Occipital lobe (tissue), 3 donors: ENCODE measurements at places on chromosomes 6 and 20.

- DNase-seq, result no peak
These were observed 91.0 kb upstream of the ESR1 start for GRCh38 chr6:151716526-151716932.

GRCh38 chr6:4017058-4017739 lies 61.7 kb downstream of the FAM217A start:
- DNase-seq, result no peak

DNA sequence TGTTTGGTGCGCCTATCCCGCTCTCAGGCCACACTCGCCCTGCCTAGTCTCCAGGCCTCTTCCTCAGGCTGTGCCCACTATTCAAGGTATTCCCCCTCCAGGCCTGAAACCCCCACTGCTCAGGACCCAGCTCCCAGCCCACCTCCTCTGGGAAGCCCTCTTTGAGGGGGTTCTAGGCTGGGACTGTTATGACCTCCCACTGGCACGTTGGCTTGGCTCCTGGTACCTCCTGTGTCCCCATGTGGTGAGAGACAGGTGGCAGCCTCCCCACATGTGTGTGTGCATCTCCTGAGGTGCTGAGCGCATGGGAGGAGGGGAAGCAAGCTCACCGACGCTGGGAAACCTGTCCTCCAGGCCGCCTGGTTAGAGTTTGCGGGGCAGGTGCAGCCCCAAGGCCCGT lies 82.5 kb downstream of the EDN3 start:
- DNase-seq, result no peak

- DNase-seq, result no peak
These were observed 11.8 kb downstream of the GFRA4 start for GRCh38 chr20:3651204-3651962.

- DNase-seq, result no peak
These were observed 39.8 kb upstream of the ISM1 start for GRCh38 chr20:13180986-13181889.

DNA sequence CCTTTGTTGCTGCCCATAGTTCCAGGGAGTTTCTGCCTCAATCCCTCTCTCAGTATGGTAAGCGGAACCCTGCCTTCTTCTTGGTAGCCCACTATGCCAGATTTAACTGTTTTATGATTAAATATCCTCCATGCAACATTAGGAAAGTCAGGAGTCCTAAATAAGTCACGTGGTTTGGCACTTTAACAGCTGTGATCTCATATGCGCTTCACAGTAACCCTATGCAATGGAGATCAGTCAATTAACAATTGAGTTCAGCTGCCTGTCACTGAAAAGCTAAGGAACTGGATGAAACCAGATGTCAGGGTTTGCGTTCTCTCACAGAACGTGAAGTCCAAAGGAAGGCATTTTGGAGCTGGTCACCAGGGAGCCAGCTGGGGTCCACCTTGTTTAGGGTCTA lies 81.6 kb downstream of the PSMB1 start:
- DNase-seq, result no peak

DNA sequence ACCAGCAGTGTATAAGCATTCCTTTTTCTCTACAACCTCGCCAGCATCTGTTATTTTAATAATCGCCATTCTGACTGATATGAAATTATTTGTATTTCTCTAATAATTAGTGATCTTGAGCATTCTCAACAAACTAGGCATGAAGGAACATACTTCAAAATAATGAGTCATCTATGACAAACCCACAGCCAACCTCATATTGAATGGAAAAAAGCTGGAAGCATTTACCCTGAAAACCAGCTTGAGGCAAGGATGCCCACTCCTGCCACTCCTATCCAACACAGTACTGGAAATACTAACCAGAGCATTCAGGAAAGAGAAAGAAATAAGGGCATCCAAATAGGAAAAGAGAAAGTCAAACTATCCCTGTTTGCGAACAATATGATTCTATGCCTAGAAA lies 390.6 kb upstream of the ID4 start:
- DNase-seq, result no peak

- no peak for DNase-seq
These were observed 2.1 kb upstream of the COL20A1 start for GRCh38 chr20:63290677-63291472.

DNA sequence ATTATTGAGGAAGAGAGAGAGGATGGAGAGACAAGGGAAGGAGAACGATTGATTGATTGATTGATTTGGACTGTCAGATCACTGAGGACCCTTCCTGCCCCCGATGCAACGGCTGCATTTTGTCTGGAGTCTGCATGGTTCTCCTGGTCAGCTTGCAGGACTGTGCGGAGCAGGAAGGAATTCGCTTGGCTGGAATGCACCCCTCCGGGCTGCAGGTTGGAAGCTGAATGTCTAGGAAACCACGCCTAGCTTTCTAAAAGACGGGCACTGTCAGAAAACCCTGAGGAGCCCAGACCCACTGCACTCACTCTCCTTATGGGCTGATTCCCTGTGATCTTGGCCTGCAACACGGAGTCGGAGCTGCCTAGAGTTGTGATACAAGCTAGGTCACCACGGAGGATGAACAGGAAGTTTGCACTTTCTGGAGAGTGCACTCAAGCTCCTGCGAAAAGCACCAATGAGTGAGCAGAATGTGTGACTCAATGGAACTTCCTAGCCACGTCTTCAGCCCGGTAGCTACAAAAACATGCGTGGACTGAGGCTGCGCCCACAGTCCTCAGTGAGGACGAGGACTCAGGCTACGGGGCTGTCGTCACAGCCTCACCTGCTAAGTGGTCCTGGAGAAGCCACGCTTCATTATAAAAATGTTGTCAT lies 14.4 kb downstream of the DACT2 start:
- DNase-seq, result no peak

DNA sequence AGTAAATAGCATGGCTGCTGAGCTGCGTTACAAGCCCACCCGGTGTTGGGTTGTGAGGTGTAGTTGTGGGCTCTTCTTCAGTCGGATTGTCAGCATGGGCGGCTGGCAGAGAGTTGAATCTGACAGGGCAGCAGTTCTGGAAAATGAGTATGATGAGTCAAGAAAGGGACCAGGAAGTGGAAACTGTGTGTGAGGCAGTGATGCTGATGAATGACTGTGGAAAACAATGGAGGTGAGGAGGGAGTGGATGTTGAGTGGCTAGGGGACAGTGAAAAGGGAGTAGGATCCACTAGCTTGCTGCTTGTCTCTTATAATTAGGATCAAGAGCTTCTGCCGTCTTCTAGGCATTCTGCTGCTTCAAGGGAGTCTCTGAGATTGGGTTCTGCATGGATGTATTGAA lies 154.3 kb downstream of the ESR1 start:
- no peak for DNase-seq

- DNase-seq, result no peak
These were observed 18.8 kb upstream of the TAGAP start for GRCh38 chr6:159063549-159063948.

DNA sequence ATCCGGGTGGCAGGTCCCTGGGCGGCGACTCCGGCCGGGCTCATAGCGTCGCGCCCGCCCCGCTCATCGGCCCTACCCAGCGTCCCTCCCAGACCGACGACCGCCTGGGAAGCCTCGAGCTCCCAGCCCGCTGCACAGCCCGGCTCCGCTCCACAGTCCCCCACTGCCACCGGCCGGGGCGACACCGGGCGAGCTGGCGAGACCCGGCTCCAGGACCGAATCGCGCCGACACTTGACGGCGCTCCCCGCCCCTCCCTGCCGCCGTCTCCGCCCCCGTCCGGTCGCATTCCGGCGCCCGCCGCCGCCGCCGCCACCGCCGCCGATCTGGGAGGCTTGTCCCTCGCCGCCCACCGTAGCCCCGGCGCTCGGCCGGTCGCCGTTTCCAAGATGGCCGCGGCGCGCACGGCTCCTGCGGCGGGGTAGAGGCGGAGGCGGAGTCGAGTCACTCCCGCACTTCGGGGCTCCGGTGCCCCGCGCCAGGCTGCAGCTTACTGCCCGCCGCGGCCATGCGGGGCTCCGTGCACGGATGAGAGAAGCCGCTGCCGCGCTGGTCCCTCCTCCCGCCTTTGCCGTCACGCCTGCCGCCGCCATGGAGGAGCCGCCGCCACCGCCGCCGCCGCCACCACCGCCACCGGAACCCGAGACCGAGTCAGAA lies at the start of gene MAP3K4:
TSS of gene MAP3K4 (plus strand) at position 364 of the 655 bp plus-strand sequence. CDS start at position 527, 163 bp downstream.
- DNase-seq, result peak; percentile 83

DNA sequence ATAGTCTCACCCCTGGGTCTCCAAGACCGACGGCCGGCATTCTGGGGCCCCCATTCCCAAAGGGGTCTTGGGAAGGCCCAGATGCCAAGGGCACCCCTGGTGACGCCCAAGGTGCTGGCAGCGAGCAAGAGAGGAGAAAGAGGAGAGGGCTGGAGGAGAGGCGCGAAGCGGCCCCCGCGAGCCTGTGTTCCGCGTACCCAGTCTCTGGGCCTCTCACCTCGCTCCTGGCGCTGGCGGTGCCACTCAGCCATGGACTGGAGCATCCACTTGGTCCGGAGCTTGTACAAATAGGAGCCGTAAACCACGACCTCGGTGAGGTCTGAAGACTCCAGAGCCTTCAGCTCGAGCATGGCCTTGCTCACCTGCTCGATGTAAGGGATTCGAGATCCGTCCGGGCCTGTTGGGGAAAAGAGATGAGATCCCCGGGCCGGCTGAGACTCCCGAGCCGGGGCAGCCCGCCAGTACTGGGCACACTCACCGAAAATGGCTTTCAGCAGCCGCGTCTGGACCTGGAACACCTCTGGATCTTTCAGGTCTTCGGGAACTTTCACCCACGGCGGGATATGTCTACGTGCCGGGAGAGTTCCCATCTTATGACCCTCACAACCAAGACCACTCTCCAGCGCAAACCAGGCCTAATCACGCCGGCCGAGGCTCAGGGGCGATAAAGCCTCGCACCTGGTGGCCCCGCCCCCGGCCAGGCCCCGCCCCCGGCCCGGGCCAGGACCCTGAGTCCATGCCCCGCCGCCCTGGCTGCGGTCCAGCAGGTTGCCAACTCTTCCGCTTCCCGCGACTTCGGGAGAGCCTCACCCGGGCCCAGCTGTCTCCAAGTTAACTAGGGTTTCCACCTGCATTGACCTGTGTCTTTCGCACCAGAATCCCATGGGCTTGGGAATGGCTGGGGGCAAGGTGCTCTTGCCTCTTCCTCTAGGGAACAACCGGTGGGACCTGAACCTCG lies at the start of gene DPPA5:
TSS of gene DPPA5 (minus strand) at position 641 of the 958 bp plus-strand sequence. CDS start at position 590, 51 bp downstream.
- no peak for DNase-seq

- no peak for DNase-seq
These were observed 65.2 kb downstream of the RIPOR3 start for GRCh38 chr20:50625986-50626677.

- no peak for DNase-seq
These were observed 66.4 kb downstream of the PKHD1 start for GRCh38 chr6:52020945-52021570.

- DNase-seq, result no peak
These were observed 85.6 kb upstream of the CARMIL1 start for GRCh38 chr6:25193460-25194171.

GRCh38 chr6:17318435-17319165 lies 37.4 kb downstream of the RBM24 start:
- no peak for DNase-seq
